Psoas muscle (tissue), 8 donors: ENCODE measurements at places on chromosomes 4 and X. TPM values are rescaled to one million over a fixed set of nuclear protein-coding genes. Genes with fewer than 3 reads are reported as not detected.

DNA sequence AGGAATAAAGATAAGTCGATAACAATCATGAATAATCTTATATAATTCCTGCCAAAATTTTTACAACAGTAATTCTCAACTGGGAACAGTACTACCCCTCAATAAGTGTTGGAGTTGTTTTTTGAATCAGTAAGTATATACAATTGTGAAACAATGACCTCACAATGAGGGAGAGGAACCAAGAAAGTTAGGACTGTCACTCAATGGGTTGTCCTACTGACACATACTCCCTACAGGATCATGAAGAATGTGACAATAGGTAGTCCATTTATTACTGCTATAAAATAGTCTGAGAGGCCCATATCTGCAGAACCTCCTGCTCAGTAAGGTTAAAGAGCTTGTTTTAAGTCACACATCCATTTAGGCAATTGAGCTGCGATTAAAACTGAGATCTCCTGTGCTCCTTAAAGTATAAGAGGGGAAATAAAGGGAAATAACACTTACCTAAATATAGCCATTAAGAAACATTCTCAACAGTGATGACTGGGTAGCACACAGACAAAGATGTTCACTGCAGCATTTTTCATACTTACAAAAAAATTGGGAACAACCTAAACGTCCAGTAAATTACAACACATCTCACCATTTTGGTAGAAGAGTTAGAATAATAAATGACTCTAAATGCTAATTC, 26.2 kb downstream of the FBXW7 start:
- DNase-seq = no peak

Gene MID1
- polyA plus RNA-seq = 0.61 TPM

DNA sequence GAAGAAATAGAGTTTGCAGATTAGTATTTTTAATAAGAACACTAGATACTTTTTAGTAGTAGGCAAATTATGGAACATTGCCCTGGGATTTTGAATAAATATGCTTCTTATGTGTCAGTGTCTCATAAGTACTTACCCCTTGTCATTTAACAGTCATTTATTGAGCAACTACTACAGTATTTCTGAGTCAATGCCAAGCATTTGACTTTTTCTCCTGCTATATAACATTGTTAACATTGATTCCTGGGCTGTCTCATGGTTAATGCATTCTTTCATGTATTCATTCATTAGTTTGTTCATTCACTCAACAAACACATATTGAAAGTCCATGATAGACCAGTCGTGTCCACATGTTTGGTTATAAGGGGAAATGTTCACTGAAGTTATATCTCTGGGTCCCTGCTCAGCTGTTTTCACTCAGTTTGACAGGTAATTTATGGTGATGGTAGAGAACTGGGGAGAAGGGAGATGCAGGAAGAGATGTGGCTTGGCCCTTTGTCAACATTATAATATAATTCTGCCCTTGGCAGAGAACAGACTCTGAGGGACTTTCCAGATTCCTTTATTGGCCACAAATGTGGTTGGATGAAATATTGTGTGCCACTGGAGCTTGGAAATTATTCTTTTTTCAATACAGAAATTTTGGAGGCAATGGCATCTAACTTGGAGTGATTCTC, 49.8 kb downstream of the OSTC start:
- DNase-seq = no peak

DNA sequence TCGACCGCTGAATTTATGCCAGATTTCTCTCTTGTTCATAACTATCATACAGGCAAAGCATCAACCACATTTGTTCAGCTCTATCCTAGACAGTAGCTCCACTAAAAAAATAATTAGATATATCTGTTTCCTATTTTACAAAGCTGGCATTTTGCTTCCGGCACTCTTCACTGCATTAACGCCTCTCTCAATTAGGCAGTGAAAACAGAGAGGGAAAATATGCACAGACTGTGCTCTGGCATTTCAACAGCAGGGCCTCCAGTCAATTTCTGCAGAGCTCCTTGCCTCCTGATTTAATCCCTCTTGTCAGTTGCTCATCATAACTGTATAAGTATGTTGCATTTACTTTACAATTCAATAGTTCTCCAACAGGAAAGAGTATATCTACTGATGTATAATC, 666.9 kb upstream of the INTU start:
- no peak for DNase-seq

Gene GPR34
- polyA plus RNA-seq = 1.0 TPM
